Myocyte (in vitro differentiated cells): ENCODE measurements at places on chromosomes 2 and 18.

DNA sequence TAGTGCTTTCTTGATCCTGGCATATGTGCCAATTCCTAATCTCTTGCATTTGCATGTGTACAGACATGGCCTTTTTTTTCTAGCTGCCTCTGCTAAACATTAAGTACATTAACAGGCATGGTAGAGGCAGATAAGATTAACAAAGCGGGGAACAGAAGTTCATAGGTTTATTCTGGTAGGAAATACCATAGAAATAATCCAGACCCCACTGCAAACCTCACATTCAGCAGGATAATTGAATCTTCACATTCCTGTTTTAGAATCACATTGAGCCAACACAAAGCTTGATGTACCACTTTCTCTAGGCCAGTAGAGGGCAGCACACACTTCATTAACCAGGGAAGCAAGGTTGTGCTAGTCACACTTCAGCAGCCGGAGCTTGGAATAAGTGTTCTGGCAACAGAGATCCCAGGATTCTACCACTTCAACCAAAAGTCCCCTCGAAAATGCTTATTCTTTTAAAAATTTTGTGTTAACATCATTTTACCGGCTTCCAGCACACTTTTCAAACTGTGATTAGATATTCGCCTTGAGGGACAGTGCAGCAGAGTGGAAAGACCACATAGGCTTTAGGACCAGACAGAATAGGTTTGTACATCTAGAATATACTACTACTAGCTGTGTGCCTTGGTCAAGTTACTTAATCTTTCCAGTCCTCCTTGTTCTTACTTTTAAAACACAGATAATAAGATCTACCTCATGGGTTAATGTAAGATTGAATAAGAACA, 420.2 kb upstream of the CHST9 start:
- DNase-seq, result peak; percentile 84

- peak; percentile 71 for DNase-seq
These were observed 20.9 kb upstream of the COL6A3 start for GRCh38 chr2:237434866-237435311.

GRCh38 chr2:141911485-141912066, 219.2 kb downstream of the LRP1B start:
- DNase-seq, result peak; percentile 10

- no peak for DNase-seq
These were observed 5.7 kb downstream of the RAMP1 start for GRCh38 chr2:237864940-237865622.

- DNase-seq, result no peak
These were observed 4.0 kb downstream of the PTGR3 start for GRCh38 chr18:75204732-75205513.

DNA sequence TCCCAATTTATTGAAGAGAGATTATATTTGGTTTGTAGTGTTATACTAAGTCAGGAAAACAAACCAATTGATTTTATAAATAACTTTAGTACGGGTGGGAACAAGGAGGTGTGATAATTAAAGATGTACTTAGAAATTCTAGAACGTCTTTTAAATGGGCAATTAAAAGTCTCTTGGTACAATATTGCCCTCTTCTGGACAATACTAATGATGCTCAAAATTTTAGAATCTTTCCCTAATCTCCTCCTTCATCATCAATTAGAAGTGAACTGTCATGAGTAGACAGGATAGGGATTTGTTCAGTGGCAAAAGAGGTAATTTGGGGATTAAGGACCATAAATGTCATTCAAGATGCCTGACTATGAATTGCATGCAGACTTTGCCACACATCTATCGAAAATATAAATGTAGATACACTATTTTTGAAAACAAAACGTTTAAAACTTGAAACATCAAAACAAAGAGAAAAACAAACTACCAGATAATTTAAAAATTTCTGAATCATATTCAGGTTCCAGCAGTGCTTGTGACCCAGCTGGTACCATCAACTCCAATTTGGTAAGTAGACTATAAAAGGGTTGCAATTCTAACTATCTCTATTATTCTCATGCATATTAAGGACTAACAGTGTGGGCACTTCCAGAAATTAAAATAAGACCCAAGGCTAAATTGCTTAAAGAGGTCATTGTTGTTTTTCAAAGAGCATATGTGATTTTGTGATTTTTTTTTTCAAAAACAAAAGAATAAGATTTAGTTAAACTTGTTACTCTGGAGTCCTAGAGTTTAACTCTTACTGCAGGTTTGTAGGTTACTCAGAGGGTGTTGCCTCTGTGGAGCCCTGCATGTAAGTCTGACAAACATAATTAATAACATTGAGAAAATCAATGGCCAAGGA, 123.5 kb downstream of the LAMA3 start:
- DNase-seq, result peak; percentile 37

- DNase-seq, result no peak
These were observed 342.9 kb downstream of the TSN start for GRCh38 chr2:122098306-122098705.

GRCh38 chr2:147164563-147164962, 680.3 kb upstream of the ACVR2A start:
- DNase-seq, result no peak

GRCh38 chr2:121491518-121491917, 39.2 kb upstream of the RNU4ATAC start:
- peak; percentile 21 for DNase-seq

DNA sequence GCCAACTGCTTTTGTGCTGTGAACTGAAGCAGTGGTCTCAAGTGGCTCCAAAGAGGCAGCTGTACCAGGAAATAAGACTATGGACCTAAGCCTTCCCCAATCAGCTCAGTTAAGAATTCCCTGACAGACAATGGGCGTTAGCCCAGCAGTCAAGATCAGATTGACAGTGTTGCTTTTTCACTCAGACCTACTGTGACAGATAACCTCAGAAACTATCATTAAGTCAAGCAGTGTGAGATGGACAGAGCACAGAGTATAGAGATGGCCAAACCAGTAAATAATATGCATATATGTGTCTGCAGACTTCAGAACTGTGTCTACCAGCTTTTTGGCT, 215.3 kb downstream of the ZFP36L2 start:
- no peak for DNase-seq

DNA sequence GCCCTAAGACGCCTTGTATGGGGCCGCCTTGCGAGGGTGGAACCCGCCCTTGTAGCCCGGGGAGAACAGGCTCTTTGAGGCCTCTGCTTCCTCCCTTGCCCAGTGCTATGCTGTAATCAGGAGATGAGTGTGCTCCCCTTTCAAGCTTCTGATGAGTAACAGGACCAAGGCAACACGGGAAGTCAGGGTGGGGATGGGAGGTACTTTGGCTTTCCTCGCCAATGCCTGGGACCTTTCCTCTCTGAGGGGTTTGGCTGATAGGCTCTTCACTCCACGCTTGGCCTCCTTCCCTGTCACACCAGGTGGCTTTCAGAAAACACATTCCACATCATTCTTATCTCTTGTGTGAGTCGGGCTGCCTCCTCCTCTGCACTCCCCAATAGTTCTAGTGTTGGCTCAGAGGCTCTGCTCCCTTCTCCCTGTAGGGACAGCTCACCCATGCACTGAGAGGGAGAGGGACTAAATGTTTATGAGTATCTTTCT, 223.7 kb upstream of the TRIB2 start:
- DNase-seq, result no peak

- DNase-seq, result peak; percentile 39
These were observed 68.5 kb downstream of the COPS8 start for GRCh38 chr2:237154082-237154638.

GRCh38 chr2:44310287-44310686, 35.0 kb downstream of the SLC3A1 start:
- no peak for DNase-seq

GRCh38 chr2:156892467-156893281, 364.8 kb upstream of the GALNT5 start:
- DNase-seq, result peak; percentile 40

DNA sequence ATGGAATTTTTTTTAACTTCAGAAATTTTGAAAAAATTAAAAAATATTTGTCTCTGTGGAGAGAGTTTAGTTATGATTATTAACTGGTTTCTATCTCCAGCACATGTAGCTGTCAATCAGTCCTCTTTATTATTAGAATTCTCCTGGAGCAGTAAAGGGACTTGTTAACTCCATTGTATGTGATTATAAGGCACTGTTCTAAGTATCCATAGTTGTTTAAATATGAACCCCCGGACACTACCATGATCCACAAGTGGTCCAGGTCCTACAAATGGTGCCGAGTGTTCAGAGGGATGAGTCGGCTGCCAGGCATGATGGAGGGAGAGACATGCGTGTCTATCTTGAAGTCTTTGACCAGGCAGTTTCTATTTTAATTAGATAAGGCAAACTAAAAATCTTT, 492 bp downstream of the CHRNA1 start:
- DNase-seq, result peak; percentile 68

DNA sequence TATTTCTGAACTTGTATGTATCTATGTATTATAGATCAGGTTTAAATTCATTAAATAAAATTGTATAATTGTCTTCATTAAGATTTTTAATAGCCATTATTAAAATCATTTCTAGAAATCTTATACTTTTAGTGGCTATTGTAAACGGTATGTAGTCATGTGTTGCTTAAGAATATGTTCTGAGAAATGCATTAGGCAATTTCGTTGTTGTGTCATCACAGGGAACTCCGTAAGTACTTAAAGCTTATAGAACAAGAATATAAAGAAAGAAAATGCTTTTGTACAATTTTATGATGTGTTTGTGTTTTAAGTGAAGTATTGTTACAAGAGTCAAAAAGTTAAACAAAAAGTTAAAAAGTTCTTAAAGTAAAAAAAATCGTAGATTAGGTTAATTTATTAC, 765.8 kb downstream of the METTL4 start:
- no peak for DNase-seq

DNA sequence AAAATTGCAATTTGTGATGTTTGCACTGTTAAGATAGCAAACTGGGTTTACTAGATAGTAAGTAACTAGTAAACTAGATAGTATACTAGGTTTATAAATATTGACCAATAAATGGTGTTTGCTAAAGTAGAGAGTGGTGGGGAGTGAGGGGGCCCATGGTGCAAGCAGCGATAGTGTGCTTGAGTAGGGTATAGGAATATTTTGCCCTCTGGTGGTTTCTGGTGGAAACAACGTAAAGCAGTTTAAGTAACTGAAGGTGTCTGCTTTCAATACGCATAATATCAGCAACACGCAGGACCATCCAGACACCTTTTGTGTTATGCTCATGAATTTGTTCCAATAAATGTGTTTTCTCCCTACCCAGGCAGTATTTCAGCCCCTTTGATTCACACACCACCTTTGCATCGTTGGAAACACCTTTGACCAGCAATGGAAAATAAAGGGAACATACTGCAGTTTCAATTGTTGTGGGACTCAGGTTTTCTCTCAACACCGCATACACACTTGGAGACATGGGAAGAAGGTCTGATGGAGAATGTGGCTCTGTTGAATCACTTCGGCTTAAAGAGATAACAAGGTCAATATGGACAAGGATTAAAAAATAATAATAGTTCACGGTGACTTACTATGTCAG, 16.7 kb upstream of the STAT1 start:
- DNase-seq, result no peak
